ENCODE measurements at places on chromosomes 3 and 15.
A peak's percentile ranks its signal among the peaks of the same experiment; 100 is the strongest.

- no peak for DNase-seq
Observed at GRCh38 chr15:36075333-36075732, 504.1 kb upstream of the CDIN1 start.

GRCh38 chr3:31906182-31906581, 74.9 kb downstream of the OSBPL10 start:
- no peak for DNase-seq

GRCh38 chr3:126855374-126855773, 127.5 kb upstream of the PLXNA1 start:
- DNase-seq, result no peak

DNA sequence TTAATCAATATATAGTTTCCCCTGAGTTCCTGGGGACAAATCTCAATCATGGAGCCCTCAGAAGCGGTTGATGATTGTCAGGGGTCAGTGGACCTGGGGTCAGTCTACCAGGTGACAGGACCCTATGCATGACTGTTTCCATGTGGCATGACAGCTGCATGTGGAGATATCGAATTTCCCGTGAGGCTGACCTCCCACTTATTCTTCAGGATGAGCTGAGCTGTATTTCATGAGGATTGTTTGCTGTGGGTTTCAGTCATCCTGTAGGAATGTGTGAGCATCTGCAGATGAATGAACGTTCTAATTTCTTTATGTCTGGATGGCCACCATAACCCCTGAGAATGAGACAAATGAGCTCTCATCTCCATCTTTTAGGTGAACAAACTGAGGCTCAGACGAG, 93.0 kb upstream of the HES1 start:
- DNase-seq, result no peak

- DNase-seq, result no peak
Observed at GRCh38 chr15:82132742-82133141, 86.9 kb upstream of the MEX3B start.

GRCh38 chr3:5726621-5727020, 539.1 kb downstream of the EDEM1 start:
- no peak for DNase-seq

DNA sequence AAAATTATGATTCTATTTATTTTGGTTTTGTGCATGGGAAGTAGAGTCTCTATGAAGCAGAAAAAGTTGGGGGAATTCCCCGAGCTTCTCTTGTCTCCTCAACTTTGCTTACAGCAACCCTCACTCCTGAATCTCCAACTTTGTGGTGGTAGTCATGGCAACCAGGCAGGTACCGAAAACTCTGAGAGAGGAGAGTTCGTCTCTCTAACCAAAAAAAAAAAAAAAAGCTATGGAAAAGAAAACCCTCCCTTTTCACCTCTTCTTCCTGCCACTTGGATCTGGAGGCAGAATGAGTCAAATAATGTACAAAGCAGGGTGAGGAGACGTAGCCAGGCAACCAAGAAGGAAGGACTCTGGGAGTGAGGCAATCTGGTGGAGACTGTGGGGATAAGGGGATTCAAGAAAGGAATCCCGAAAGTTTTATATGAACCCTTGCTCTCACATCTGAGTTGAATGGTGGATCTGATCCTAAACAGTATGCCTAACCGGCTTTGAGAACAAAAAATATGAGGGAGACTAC, 108.1 kb downstream of the PLOD2 start:
- DNase-seq, result no peak

DNA sequence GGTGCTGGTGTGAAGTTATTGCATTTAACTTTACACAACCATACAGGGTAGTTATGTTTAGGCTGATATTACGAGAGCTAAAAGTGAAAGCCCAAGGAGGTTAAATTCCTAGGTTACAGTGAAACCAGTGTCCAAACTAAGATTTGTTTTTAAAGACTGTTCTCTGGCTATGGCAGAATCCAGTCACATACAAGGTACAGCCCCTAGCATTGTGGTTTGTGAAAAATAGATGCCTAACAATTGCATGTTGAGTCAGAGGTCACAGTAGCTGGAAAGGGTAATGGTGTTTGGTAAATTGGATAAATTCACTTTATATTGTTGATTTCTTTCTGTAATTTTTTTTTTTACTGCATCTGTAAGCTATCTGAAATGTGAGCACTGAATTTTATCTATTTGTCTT, 614.6 kb upstream of the TBL1XR1 start:
- DNase-seq, result no peak

DNA sequence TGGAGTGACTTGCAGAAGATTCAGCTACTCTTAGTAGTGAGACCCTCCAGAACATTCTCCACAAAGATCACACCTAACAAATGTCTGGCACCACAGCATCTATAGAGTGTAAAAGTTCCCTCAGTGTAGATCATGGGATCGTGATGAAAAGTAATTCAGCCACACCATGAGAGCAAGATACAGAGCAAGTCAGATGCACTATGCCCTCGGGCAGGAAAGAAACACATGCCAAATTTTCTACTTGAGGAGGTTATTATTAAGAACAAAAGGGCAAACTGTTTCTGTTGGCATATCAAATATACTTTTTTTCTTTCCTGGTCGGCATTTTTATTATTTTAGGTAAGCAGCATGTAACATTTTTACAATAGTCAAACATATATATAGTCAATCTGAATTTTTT, 44.8 kb upstream of the SNTN start:
- no peak for DNase-seq

DNA sequence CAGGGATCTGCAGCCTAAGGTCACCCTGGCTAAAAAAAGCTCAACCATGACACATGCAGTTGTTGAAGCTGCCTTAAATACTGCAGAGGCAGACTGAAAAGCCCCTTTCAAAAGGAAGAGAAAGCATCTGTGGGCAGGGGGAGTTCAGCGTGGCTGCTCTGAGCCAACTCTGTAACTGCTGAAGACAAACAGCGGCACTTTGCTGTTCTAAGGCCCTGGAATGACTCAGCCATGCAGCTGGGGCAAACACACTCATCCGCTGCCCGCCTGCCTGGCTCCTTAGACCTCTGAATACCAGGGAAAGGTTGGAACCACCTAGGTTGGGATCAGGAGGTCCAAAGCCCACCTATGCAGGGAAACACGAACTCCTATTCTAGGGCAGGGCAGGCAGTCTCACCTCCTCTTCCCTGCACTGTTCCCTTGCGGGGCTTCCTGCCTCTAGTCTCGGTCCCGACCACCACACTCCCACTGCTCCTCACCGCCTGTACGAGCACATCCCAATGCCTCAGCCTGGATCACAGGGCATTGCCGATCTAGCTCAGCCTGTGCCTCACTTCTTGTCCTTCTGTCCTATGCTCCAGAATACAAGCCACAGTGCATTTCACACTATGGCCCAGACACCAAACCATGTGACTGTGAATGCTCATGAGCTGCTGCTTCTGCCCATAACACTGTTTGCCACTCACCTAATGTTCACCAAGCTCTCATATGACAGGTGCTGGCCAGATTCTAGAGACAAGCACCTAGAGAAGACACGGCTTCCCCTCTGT, 6.6 kb upstream of the MUSTN1 start:
- DNase-seq, result no peak

DNA sequence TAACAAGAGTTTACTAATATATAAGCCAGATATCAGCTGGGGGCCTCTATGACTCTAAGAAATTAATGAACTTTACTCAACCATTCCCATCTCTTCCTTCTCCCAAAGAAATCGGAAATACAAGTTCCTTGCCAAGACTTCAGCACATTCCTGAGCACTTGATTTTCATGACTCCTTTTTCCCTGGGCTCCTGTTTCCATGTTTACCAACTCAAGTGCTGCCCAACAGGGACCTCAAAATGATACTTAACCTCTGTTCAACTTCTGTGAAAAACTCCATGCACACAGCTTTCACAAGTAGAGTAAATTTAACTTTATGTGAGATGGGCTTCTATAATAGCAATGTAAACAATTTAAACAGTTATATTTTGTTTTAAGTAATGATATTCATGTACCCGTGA, 315.8 kb upstream of the CDIN1 start:
- no peak for DNase-seq

GRCh38 chr3:144358191-144358590, 386.6 kb downstream of the DIPK2A start:
- DNase-seq, result no peak

DNA sequence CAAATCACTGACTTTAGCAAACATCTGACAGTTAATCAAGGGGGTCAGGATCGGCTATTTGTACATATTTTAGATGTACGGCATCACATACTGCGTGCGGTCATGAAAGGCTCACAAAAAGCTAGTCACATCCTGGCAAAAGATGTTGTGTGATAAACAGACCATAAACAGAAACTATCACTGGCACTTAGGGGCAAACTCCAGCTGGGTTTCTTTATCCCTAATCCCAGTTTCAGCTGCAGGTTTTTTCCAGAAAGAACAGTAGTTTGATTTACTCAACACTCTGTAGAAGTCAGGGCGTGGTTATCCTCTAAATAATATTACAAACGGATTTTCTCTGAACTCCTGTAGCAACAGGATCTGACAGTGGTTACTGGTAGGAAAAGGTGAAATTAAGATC, 112.4 kb upstream of the BHLHE40 start:
- DNase-seq, result no peak

DNA sequence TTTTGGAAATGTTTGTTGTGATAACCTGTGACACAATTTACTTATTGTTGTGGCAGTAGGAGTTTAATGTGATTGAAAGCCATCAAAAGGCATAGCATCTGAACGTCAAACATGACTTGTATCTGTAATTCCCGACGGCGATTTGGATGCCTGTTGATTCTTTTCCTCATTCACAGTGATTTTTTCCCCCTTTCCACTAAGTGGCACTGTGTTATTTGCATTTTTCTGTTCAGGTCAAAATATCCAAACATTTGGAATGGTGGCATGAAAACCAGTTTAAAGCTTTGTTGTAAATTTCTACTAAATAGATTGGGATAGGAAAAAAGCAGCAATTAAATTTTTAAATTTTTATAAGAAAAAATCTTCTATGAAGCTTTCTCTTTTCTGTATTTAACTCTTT, 259.9 kb upstream of the KCNH8 start:
- no peak for DNase-seq

DNA sequence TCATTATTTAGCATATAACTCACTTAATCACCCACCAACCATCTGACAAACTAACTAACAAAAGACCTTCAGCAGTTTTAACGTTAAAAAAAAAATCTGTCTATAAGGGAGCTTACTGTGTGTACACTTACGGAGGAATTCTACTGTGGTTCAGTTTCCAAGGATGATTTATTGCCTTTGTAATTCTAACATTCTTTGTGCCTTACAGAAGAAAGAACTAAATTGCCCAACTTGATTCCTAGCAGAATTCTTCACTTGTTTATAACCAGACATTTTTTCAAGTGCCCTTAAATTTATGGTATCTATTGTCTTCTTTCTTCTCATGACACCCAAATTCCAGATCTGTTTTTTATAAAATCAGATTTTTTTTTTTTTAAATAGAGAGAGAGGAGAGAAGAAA, 119.7 kb upstream of the IGSF10 start:
- no peak for DNase-seq

DNA sequence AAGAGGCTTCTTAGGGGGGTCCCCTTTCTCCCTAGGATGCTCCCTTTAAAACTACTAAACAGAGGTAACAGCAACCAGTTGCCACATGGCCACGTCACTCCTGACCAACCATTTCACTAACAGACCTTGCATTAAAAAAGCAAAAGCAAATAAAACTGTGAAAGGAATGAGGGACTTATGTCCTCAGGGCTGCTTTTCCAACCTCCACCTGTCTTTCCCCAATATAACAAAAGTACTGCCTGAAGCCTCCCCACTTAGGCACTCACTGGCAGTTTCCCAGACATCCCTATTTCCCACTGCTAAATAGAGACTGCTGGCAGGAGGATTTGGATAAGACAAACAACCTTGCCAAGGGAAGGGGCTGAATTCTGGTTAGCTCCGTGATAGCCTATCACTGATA, 130.3 kb downstream of the ATP8B4 start:
- DNase-seq, result no peak

- DNase-seq, result no peak
Observed at GRCh38 chr3:65168547-65168946, 480.7 kb upstream of the ADAMTS9 start.

DNA sequence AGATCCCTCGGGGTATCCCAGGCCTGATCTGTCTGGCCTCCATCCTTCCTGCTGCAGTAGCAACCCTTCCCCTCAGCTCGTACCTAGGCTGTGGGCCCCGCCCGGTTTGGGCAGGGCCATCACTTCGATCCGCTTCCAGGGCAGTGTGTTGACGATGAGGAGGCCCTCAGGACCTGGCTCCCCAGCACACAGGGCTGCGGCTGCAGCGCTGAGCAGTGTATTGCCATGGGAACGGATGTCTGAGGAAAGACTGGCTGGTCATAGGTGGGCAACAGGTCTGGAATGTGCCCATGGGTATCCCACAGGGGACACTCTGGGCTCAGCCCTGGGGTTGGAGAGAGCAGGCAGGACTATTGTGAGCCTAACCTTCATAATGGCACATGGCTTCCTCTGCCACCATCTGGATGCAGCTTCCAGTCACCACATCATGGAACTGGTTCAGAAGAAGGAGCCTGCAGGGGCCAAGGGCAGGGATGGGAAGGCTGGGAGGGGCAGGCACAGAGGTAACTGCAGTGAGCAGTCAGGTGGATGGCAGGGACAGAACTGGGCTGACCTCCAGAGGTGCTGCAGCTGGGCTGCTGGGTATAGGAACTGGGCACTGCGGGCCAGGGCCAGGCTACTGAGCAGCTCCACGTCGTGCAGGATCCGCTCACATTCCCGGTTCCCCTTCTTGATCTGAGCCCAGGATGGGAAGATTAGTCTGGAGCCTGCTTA, 8.7 kb downstream of the MAN2C1 start:
- DNase-seq, result no peak

GRCh38 chr3:126152458-126152857, 27.9 kb downstream of the ALDH1L1 start:
- DNase-seq, result no peak

- no peak for DNase-seq
Observed at GRCh38 chr3:126342211-126342610, 15.0 kb downstream of the KLF15 start.

- no peak for DNase-seq
Observed at GRCh38 chr3:195869413-195870001, 38.8 kb downstream of the TNK2 start.

- peak; percentile 89 for DNase-seq
Observed at GRCh38 chr3:149085828-149086231, 503 bp downstream of the HLTF start.

DNA sequence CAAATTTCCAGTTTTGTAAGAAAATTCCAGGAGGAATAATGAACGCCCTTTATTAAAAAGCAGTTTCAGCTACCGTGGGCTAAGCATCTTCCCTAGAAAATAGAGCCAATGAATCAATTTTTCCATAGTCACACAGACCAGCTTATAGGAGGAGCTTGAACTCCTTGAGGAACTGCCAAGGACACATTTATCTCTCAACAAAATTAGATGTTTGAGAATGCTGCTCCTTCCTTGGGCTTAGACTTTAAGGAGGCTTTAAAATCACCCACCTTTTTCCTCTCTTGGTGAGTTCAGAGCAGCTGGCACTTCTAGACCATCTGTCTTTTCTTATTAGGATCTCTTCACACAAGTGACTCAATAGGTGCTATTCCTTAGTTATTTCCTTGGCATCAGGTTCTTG, 588.0 kb downstream of the SQOR start:
- no peak for DNase-seq

GRCh38 chr3:14345496-14346150, 56.8 kb upstream of the SLC6A6 start:
- no peak for DNase-seq

Measured in erythroblast (primary cell).